ENCODE measurements at places on chromosomes 6 and 20.

DNA sequence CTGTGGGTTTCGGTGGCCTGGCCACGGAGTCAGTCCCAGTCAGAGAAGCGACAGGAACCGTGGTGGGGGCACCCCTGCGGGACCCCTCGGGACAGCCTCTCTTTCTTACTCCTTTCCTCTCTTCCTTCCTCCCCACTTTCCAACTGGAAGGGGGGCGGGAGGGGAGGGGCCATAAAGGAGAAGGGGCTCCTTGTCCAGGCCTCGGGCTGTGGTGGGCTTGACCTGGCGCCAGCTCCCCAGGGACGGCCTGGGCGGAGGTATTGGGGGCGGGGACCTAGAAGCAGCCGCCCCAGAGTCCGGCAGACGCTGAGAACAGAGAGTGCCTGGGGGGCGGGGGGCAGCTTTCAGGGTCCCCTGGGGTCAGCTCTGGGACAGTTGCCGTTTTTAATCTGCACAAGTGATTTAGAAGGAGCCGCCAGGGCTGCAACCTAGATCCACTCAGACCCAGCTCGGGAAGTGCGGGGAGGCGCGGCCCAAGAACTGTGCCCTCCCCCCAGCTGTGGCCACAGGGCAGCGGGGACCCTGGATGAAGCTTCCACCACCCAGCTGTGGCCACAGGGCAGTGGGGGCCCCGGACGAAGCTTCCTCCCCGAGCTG, 6.4 kb upstream of the ABHD16B start:
- no peak for DNase-seq

- DNase-seq: no peak
Measured at GRCh38 chr20:1735417-1736089, 78.0 kb upstream of the SIRPG start.

- no peak for DNase-seq
Measured at GRCh38 chr20:9349249-9349648, 165.1 kb upstream of the LAMP5 start.

GRCh38 chr6:5112066-5112799, 27.1 kb downstream of the PPP1R3G start:
- no peak for DNase-seq

DNA sequence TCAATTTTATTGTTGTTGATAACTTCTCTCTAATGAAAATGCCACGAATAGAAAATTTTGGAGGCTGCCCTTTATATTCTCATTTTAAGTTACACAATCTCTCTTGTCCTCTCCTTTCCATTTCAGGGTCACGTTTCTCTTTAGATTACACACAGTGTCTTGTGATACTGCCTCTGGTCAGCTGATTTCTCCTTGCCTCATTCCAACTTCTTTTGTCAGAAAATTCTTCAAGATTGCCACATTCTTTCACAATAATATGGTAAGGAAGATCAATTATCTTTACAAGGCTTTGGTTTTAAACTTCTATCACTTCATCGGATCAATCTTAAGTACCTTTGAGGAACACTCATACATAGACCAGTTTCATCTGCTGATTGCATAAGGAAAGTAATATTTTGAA, 370.3 kb downstream of the RFPL4B start:
- no peak for DNase-seq

DNA sequence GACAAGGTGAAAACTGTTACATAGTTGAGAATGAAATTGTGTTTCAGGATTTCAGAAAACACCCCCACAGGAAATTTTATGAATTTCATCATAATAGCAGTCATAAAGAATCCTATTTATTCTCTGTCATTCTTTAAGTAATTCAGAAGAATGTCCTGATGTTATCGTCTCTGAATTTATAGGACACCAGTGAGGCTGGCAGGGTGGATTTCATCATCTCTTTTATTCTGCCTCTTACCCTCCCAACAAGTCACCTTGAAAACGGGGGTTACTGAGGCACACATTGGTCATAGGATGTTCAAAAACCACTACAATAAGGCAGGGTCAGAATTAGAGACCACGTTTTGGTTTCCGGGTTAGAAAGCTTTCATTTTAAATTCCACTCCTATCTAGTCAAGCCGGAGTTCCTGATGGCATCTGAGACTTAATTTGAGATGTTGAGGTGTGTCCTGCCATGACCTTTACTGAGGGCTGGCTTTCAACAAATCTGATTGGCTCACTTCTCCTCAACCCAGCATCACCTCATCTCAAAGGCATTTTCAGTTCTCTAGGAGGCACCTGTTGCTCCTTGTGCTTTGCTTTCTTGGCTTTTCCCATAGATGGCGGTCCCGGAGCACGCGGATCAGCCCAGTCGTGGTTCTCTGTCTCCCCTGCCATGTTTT, 230.6 kb upstream of the SUPT3H start:
- no peak for DNase-seq

DNA sequence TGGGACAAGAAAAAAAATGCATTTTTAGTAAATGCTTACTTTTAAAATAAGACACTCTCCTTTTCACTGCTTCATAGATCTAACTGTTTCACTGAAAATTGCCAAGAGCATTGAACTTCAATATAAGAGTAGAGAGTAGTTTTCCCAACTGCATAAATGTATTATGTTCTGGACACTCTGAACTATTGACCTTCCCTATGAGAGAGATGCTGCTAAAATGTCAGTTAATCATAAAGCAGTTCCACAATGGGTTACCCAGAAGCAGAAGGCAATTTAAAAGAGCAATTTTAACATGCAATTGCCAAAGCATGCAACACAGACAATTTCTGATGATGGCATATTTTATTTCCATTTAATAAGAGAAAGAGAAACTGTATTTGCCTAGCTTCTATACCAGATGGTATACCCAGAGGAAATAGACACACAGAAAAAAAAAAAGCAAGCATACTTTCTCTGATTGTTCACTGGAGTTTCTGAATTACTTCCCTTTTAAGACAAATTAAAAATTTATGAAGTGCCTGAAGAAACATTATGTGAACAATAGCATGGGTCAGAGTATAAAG, 279.1 kb upstream of the THEMIS start:
- no peak for DNase-seq

DNA sequence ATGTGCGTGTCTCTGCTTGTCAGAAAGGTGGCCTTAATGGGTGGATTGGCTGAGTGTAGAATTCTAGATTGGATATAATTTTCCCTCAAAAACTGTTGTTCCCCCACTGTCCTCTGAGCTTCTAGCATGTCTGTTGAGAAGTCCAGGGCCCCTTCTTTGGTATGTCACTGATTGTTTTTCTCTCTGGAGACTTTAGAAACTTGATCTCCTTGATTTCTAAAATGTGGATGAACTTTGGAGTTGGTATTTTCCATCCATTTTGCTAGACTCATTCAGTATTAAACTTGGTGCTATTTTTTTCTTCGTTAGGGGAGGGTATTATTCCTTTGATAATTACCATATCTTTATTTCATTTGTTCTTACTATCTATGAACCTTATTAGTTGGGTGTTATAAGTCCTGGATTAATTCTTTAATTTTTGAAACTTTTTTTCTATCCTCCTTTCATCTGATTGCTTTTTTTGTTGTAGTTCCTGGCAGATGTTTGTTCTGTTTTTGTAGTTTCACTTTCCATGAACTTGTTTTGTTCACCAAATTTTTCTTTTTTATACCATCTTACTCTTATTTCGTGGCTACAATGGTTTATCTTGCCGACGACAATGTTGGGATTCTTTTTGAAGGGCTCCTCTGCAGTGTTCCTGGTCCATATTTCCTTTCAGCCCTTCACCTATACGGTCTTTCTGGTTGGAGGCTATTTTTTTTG, 68.4 kb downstream of the ARID1B start:
- DNase-seq: no peak

- no peak for DNase-seq
Measured at GRCh38 chr6:1558388-1558787, 51.3 kb upstream of the FOXC1 start.

- no peak for DNase-seq
Measured at GRCh38 chr6:156925026-156925425, 147.8 kb downstream of the ARID1B start.

DNA sequence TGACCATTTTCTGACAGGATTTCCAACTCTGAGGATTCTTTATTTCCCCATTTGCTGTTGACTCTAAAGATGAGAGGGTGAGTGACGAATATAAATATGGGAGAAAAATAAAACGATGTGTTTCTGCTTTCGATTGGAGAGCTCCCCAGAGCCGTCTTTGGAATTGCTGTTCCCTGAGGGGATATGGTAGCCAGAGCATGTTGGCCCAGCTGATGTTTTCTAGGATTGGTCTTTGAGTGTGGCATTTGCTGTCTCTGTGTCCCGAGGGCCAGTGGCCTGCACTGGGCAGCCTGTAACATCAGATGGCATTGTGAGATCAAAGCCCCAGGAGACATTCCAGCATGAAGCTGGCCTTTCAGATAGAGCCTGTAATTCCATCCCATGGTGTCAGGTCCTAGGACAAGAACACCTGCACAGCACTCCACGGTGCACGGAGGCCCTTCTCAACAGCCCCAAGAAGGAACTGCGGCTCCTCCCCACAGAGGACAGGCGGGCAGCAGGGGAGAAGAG, 26.7 kb downstream of the PKIG start:
- no peak for DNase-seq

GRCh38 chr6:116144605-116145004, 18.7 kb upstream of the COL10A1 start:
- DNase-seq: no peak

DNA sequence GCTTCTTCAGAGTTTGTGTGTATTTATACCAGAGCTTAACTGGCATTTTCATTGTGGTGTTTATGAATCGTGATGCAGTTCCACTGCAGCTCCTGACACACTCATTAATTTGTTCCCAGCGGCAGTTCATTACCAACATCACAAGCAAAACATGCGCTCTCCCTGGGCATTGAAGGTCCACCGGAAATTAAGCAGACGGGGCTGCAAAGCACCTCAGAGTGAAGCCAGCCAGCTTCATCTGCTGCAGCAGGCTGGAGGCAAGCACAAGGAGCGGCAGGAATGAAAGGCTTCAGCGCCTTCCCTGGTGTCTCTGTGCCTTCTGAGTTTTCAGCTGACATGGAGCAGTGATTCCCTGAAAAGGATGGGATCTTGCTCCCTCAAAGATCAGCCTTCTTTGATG, 246.0 kb upstream of the SPTLC3 start:
- DNase-seq: no peak

- no peak for DNase-seq
Measured at GRCh38 chr20:10020937-10021336, 13.8 kb upstream of the ANKEF1 start.

DNA sequence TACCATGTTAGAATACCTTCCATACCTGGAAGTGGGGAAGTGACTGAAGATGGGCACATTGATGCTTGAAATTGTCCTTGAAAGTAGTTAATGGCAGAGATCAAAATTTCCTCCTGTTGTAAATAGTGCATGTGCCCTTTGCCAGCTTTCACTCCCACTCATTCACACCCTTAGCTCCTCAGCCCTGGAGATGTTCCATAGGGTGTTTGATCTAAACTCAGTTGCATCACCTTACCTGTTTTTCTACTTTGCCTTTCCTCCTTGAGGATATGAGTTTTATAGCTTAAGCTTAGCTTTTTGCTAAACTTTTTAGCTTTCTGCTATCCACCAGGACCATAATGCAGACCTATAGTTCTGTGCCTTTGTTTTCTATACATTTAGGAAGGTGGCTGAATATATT, 69.0 kb downstream of the CEP57L1 start:
- no peak for DNase-seq

DNA sequence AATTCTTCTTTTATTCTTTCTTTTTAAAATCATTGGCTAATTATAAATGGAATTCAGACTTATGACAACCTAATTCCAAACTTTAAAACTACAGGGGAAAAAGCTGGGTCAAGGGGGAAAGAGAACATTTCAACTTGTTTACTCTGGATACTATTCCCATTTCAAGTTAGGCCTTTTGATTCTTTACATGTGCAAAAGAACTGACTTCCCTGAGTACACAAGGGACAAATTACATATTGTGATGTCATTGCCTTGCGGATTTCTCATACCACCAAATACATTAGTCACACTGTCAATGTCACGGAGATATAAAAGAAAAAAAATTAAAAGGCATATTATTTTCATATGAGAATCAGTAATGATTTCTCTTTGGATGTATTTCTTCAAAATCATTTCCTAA, 96.5 kb upstream of the TBX18 start:
- DNase-seq: no peak

DNA sequence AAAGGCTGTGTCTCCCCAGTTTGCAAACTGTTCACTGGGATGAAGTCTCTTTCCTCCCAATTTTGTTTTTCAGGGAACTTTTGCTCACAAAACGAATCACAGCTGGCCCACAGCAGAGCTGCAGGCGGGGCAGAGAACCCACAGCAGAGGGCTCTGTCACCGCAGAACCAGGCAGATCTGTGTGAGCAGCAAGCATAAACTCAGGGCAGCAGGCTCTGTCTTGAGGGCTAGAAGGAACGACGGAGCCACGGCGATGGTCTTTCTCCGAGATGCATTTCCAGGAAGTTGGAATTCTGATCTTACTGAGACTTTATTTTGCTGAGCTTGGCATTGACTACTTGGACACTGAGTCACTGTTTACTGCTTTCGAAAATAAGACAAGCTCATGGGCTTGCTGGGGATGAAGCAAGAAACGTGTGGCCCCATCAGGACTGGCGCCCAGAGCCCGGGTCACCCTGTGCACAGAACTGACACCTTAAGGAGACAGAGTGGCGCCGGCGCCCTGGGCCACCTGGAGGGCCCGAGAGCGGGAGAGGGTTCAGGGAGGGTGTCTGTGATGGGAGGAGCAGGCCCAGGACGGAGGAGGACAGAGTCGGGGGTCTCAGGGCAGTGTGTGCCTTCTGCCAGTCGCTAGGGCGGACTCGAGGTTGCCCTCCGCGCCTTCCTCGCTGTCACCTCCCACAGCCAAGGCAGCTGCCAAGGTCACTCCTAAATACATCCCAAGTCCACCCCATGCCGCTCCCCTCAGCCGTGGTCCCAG, 106.3 kb upstream of the NXT1 start:
- DNase-seq: no peak
